ENCODE measurements at places on chromosomes 5 and 9. TPM values are rescaled to one million over a fixed set of nuclear protein-coding genes. Genes with fewer than 3 reads are reported as not detected.

DMRT3 gene
- not detected for total RNA-seq

LECT2 gene
- total RNA-seq, result not detected

IL9 gene
- total RNA-seq, result not detected

ZNF454 gene
- total RNA-seq, result not detected

EIF4E1B gene
- total RNA-seq, result not detected

KIF24 gene
- 8.3 TPM for total RNA-seq

STOML2 gene
- total RNA-seq, result 286 TPM

LCN15 gene
- total RNA-seq, result not detected

C5 gene
- total RNA-seq, result 0.17 TPM

CER1 gene
- total RNA-seq, result not detected

BHMT2 gene
- not detected for total RNA-seq

MLANA gene
- total RNA-seq, result not detected

RALGDS gene
- 23.4 TPM for total RNA-seq

FSTL4 gene
- total RNA-seq, result 0.47 TPM

IFNA2 gene
- not detected for total RNA-seq

CDH10 gene
- total RNA-seq, result 0.06 TPM
